Kidney epithelial cell (primary cell): ENCODE measurements at places on chromosomes 3 and 15. TPM values are rescaled to one million over a fixed set of nuclear protein-coding genes. Genes with fewer than 3 reads are reported as not detected.

- DNase-seq: no peak
Observed at GRCh38 chr15:37093480-37094332, 6.6 kb downstream of the MEIS2 start.

The DAZL gene
- not detected in 2 replicates for total RNA-seq

DNA sequence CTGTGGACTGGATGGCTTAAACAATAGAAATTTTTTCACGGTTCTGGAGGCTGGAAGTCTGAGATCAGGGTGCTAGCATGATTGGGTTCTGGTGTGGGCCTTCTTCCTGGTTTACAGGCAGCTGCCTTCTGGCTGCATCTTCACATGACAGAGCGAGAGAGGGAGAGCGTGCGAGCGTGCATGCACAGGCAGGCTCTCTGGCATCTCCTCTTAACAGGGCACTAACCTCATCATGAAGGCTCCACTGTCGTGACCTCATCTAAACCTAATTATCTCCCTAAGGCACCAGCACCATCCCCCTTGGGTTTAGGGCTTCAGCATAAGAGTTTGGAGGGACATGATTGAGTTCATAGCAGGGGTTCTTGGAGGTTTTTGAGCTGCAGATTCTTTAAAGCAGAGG lies 292.0 kb upstream of the C2CD4B start:
- DNase-seq: no peak

GRCh38 chr3:30221619-30222018 lies 384.8 kb upstream of the TGFBR2 start:
- no peak for DNase-seq

DNA sequence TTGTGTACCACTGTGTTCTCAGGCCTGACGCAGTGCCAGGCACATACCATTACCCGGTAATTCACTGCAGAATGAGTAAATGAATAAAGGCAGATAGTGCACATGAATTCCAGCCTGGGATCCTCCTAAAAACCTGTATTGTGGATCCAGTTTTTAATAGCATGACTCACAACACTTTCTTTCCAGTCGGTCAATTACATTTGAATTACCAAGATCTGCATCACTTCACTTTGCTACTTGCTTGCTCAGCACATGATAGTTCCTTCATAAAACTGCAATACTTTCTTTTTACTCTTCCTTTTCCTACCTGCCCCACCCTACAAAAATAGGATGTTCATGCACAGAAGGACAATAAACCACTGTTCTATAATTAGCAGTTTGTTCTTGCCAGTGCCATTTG lies 553.8 kb downstream of the MAGI1 start:
- peak; percentile 37 for DNase-seq

The CCR5 gene
- not detected in 2 replicates for total RNA-seq

The CHAC1 gene
- total RNA-seq: 84.4 and 86.3 TPM in 2 replicates

DNA sequence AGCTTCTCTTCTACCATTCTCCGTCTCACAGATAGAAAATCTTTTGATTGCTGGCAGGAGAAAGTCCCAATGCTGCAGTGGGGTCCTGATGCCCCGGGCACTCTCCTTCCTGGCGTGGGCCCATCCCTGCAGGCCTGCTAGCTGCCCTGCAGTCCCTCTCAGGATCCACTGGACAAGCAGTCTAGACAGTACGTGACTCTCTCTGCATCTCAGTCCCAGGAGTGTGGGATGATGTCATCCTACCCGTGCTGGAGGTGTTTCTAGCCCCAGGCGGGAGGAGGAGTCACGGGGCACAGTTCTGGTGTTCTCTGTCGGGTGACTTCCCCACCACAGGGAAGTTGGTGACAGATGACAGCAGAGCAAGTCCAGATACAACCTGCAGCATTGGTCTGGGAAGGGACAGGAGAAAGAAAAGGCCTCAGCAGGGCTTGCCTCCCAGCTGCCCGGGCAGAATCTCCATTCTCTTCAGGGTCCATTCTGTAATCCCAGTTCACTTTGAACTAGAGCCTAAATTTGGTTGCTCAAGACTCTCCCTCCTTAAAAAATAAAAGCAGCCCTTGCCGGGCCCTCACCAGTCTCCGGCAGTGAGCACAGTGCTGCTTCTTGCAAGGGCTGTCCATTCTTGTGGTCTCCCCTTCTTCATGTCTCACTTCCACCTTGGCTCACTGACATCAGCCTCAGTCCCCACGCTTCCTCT lies 30.6 kb downstream of the SLC28A1 start:
- peak; percentile 89 for DNase-seq

The CCDC13 gene
- 0.33 and 2.1 TPM in 2 replicates for total RNA-seq

GRCh38 chr3:133125802-133126201 lies 87.6 kb downstream of the TMEM108 start:
- DNase-seq: no peak

DNA sequence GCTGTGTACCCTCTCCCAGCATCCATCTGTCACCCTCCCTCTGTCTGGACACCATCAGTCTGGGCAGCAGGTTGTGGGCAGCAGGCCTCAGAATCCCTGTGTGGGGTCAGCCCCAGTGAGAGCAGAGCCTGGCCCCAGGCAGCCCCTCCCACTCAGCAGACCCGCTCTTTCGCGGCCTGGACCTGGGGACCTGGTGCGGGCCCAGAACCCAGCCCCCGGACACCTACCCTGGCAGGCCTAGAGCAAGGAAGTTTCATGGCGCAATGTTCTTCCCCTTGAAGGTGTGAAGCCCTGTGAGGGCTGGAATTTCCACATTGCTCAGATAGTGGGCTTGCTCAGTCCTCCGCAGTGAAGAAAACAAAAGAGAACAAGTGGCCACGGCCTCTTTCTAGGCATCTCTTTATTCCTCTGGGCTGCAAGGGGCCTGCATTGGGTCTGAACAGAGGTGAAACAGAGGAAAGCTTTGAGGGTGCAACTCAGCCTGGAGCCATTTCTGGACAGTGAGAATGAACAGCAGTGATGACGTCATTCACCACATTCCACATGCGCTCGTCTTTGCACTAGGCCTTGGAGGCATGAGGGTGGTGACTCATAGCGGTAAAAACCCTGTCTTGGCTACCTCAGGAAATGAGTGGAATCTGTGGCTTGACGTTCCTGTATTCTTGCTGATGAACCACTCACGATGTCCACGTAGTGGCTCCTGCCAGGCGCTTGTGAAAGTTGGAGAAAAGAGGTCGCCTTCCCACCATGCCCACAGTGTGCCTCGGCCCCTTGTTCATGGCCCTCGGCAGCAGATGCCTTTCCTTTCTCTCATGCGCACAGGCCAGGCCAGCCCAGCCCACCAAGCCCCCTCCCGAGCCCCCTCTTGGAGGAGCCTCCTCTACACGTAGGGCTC lies 66.1 kb downstream of the SLC30A4 start:
- peak; percentile 96 for DNase-seq

GRCh38 chr3:48275287-48276027 lies 34.6 kb downstream of the ZNF589 start:
- DNase-seq: peak; percentile 34

DNA sequence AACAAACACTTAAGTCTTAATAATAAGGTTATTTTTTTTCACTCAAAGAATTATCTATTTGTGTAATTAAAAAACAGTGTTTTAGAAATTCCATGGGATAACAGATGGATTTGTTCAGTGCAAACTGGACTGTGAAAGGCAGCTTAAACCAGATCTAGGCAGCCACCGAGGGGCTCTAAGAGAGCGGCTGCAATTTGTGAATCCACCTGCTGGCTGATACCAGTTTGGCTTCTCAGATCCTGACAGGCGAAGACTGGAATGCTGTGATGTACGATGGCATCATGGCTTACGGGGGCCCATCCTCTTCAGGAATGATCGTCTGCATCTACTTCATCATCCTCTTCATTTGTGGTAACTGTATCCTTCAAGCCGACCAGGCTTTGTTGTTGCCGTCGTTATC lies 119.6 kb downstream of the CHDH start:
- no peak for DNase-seq

GRCh38 chr3:165193366-165194254 lies 2.6 kb downstream of the SLITRK3 start:
- no peak for DNase-seq

- peak; percentile 21 for DNase-seq
Observed at GRCh38 chr3:39499651-39500273, 32.3 kb downstream of the MOBP start.

- DNase-seq: no peak
Observed at GRCh38 chr3:20974396-20974795, 776.6 kb downstream of the ZNF385D start.

- no peak for DNase-seq
Observed at GRCh38 chr15:41860049-41860828, 21.6 kb downstream of the PLA2G4B start.

DNA sequence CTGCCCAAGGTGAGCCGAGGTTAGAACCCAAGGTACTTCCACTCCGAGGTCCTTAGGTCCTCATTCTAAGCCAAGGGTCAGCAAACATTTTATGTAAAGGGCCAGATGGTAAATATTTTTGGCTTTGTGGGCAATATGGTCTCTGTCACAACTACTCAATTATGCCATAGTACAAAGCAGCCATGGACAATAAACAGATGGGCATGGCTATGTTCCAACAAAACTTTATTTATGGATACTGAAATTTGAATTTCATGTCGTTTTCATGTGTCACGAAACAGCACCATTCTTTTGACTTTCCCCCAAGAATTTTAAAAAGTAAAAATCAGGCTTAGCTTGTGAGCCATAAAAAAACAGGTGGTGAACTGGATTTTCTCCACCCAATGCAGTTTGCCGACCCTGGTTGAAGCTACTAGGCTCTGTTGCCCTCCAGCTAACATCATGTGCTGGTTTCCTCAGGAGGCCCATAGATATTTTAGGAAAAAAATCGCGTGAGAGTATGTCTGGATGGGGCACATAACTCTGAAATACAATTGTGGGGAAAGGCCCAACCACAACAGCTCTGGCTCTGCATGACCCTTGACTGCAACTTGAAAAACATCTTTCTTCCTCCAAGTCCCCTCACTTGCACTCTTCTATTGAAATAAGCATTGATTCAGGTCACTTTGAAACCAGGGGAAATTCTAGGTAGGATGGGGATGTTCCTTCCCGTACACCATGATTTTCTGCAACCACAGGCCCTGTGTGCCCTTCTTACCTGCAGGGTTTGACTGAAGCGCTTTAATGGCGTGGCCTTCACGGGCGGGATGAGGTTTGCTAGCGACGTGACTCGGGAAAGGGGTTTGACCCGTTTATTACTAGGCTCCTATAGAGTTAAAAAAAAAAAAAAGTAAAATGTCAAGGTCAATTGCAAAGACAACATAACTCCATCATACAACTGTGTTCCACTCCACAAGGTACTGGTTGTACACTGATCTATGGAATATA lies 28.5 kb downstream of the ARHGEF3 start:
- no peak for DNase-seq

The EPHB1 gene
- 10.8 and 13.3 TPM in 2 replicates for total RNA-seq

- no peak for DNase-seq
Observed at GRCh38 chr3:102074946-102075345, 225.6 kb downstream of the NFKBIZ start.

The GOLGA6L7 gene
- total RNA-seq: not detected in 2 replicates

- no peak for DNase-seq
Observed at GRCh38 chr15:65263313-65263712, 23.4 kb downstream of the PARP16 start.

The COPG1 gene
- total RNA-seq: 159 and 173 TPM in 2 replicates

GRCh38 chr3:143822374-143822773 lies 25.9 kb downstream of the SLC9A9 start:
- DNase-seq: no peak

DNA sequence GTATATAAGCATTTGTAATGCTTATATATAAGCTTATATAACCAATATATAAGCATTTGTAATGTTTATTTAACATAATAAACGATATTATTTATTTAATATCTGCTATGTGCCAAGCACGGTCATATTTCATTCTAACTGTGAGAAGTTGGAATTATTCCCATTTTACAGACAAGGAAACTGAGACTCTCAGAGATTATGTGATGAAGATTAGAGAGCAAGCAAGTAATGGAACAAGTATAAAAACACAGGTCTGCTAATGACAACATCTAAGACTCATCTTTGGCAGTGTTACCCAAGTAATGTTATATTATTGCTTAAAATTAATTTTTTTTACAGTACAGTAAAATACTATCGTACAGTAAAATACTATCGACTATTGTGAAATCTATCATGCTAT lies 4.4 kb downstream of the ATOSA start:
- DNase-seq: no peak

DNA sequence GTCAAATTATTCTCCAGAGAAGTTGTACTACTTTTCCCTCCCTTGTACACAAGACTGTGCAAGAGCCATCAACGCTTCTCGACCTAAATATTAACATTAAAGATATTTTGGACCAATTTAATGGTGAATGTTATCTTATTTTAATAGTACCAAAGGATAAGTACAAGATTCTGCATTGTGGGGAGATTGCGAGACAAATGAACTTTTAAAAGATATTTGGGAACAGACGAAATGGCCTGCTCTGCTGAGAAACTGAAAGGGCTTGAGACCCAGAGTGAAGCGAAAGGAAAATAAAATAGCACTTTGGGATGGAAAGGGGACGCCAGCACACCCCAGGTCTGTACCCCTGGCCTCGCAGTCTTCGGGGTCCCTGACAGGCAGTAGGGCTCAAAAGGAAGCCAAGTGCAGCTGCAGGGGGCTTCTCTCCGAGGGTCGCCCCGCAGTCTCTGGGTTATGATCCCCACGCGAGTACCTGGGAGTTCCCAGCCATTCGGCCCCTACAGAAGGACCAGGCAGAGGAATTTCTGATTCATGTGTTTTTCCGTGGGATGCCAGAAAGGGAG lies 97.6 kb upstream of the VGLL3 start:
- DNase-seq: no peak

- DNase-seq: peak; percentile 47
Observed at GRCh38 chr15:66153549-66154415, 99.8 kb downstream of the MEGF11 start.

The AP3B2 gene
- 0.54 and 0.75 TPM in 2 replicates for total RNA-seq

DNA sequence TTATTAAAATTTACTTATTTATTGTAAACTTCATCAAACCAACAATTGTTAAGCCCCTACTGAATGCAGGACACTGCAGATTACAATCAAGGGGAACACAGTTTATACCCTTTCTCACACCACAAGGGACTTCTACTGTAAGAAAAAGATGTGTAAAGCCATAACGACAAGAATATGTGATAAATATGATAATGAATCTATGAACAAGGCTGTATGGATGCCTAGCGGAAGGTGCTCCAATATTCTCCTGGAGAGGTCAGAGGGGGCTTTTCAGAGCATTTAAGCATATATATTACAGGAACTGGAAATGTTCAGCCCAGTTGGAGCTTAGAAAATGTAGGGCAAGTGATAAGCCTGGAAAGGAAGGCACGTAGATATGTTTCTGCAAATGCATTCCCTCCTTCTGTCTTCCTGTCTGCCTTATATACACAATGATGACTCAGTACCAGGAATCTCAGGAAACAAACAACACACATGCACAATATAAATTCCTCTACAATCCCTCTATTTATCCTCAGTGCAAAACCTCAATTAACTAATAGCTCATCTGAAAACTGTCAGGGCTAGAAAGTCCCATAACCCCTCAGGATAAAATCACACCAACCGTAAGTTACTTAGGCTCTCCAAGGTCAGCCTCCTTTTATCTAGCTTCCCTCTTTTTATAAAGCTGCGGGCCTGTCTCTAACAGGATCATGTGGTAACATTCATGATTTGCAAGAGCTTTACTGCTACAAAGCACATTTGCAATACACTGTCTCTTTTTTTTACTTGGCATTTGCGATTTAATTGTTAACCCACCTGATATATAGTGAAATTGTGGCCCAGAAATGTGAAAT lies 393.1 kb downstream of the LPP start:
- no peak for DNase-seq

- no peak for DNase-seq
Observed at GRCh38 chr15:68518785-68519430, 59.9 kb upstream of the CORO2B start.

The CD200R1 gene
- not detected in 2 replicates for total RNA-seq
